ENCODE measurements at places on chromosomes 5 and 9.

DNA sequence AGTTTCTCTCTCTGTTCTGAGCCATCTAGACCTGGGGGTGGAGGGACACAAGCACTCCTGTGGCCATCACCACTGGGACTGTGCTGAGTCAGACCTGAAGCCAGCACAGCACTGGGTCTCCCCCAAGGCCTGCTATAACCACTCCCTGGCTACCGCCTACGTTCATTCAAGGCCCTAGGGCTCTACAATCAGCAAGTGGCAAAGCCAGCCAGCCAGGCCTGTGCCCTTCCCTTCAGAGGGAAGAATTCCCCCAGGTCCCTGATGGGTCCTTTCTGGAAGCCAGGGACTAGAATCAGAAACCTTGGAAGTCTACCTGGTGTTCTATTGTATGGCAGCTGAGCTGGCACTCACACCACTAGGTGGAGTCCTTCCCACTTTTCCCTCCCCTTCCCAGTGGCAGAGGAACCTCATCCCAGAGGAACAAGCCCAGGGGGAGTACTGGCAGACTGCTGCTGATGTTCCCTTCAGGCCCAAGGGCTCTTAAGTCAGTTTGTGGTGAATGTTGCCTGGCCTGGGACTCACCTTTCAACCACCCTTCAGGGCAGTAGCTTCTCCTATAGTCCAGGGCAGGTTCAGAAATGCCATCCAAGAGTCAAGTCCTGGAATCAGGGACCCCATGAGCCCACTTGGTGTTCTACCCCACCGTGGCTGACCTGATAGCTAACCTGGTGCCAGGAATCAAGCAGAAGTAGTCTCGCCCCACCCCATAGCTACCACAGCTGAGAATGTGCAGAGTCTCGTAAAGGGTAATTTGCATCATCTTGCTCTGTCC is 20.0 kb downstream of the JMY start:
- DNase-seq = peak; percentile 48

- DNase-seq = no peak
Measured at GRCh38 chr5:11905206-11905605, 960 bp upstream of the CTNND2 start.

DNA sequence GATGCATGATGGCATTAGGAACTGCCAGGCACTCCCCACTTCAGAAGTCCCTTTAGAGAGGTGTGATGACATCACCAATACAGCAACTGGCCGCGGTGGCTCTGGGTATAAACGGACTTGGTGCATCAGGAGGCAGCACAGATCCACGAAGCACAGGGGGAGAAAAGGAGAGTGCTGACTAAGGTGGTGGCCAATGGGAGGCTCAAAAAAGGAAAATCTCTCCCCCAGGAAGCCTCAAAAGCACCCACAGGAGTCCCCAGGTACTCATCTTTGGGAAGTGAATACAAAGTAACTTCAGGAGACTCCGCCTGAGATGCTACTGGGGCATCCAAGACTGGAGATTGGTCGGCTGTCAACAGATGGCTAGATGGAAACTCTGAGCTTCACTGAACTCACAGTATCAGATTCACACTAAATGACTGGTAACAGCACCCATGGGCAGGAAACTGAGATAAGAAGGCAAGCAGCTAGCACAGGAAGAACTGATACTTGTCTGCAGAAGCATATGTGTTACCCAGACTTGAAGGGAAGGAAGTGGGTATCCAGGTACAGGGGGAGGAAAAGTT is 7.6 kb downstream of the TTC39B start:
- DNase-seq = no peak

- no peak for DNase-seq
Measured at GRCh38 chr5:126866851-126867636, 90.1 kb downstream of the LMNB1 start.

Data from urothelium cell line (cell line).